Cardiac septum (tissue), 1 donor: ENCODE measurements at places on chromosomes 2 and 18.

GRCh38 chr18:60162388-60162787 is 210.2 kb downstream of the MC4R start:
- DNase-seq = no peak

DNA sequence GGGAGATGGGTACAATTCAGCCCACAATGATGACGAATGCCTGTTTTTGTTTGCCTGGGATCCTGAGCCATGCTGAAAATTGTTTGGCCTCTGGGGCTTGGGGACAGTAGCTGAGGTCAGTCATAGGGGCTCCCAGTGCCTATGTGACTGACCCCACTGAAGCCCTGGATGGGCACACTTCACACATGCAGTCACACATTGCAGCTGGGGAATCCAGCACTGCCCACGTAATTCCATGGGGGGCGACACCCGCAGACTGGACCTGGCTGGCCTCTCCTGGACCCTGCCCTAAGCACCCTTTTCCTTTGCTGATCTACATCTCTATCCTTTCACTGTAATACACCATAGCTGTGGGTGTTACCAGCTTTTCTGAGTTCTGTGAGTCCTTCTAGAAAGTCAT is 295.2 kb upstream of the HS6ST1 start:
- no peak for DNase-seq

DNA sequence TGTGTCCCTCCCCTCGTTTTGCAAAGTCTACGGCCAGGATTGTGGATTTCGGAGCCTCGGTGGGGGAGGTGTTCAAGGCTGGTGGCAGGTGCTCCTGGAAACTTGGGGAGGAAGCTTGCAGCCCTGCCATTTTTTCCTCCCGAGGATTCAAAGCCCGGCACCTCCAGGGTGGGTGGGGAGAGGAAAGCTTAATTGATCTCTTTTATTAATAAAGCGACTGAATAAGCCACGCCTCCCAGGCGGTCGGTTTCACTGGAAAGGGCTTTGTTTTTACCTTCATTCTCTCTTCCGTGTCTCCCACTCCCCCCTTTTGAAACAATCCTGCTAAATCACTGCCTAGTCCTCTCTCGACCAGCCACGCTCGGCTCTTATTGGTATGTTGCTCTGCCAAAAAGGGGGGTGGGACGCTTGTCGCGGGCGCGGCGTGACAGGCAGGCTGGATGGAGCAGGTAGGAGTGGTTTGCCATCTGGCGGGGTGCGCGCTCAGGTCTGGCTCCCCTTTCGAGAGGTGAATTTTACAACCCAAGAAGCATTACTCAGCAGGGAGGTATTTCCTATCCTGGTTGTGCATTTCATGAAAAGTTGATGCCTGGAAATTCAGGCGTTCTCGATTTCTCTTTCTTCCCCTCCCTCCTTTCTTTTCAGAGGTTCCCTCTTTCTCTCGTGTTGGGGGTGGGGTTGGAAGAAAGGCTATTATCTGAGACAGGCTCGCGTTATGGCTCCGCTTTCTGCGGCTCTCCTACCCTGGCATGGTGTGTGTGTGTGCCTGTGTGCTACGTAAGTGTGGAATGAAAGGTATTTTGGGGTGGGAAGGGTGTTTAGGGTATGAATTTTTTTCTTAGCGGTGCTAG is 1.4 kb downstream of the NEDD4L start:
- DNase-seq = no peak

DNA sequence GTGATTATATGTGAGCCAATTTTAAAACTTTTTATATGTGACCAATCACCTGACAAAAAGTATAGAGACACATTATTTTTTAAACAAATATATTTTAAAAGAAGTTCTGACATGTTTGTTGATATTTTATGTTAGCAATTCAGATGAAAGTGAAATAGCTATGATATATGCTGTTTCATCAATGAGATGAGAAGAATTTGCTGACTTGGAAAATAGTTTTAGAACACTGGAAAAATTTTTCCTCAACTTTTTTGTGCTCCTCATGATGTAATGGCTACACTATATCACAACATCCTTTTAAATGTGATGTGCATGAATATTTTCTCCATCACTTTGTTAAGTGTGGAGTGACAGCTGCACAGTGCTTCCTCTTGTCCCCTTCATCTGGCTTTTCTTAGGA is 434.0 kb downstream of the PLCL1 start:
- DNase-seq = no peak

DNA sequence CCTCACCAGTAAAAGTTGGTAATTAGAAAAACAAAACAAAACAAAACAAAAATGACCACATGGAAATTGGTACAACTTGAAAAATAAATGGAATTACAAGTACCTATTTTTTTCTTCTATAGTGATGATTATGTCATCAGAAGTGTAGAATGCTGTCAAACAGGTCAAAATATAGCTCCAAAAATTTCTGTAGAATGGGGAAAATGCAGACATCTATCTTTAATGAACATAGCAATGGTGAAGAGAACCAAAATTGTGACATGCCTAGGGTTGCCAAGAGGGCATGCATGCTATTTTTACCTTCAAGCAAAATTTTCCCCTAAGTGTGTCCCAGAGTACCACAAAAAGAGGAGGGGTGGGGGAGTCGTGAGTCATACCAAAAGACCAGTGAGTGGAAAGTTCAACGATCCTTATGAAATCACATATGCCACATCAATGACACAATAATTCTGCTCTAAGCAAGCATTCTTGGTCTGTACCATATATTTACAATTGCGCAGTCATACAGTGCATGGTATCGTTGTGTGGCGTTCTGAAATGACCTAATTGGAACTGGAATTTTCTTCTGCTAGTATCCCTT is 1436.4 kb downstream of the SUCLG1 start:
- DNase-seq = no peak

DNA sequence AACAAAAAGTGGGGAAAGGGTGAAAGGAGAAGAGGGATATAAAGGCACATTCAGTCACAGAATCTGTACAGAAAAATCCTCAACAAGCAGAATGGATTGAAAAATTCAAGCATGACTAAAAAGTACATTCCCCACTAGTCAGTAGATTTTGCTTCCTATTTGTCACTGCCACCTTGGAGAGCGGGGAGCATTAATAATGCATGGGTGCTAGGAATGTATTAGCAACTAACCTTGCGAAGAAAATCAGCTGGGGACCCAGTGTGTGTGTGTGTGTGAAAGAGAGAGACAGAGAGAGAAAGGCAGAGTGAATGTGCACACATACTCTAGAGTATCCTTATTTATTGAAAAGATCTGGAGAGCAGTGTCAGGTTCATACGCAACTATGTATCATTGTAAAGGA is 968.7 kb upstream of the ZEB2 start:
- no peak for DNase-seq

DNA sequence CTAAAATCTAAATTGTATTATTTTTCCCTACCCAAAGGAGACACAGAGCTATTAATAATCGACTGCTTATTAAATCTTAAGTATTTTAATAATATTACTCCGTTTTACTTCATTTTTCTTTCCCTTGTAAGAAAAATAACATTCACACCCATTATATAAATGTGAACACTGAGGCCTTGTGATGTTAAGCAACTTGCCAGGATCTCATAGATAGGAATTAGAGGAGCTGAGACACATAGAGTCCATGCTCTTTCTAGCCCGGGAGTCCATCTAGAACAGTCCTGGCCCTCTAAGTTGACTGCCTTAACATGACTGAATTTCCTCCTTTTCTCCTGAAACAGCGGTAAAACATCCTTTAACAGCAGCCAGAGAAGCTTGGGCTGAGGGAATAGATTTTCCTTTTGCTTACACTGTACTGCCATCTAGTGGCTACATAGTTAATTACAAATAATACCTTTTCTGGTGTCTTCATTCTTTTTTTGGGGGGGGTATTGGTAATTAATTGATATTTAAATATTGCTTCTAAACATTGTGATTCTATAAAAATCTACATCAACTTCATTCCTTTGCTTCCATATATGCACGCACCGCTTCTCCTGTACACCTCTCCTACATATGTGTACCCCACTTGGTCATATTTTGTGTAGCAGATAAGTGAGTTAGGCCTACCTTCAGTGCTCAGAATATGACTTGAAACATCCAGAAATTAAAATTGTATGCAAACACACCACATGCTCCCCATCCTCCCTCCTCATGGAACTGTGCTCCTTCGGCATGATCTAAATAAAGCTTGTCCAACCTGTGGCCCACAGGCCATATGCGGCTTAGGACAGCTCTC is 125.8 kb upstream of the HNMT start:
- no peak for DNase-seq

DNA sequence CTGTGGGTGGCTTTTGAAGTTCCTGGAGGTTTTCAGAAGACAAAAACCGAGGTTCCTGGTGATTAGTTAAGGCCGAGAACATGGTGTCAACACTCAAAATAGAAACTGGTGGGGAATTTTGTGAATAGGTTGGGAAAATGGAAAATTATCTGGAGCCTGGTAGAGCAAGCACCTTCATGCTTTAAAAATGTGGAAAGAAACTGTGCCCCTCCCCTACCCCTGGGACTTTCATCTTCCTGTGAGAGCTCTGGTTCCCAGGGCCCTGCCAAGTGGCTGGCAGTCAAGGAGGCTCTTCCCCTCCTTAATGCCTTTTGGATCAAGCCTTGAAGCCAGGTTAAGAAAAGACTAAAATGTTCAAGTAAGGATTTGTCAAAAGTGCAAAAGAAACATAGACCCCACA is 1.9 kb upstream of the CRACDL start:
- DNase-seq = no peak

- no peak for DNase-seq
These were observed 19.2 kb upstream of the PCBP1 start for GRCh38 chr2:70068119-70068518.

GRCh38 chr18:6625481-6625880 is 104.0 kb upstream of the ARHGAP28 start:
- DNase-seq = no peak

- DNase-seq = no peak
These were observed 111.5 kb upstream of the CNGA3 start for GRCh38 chr2:98234776-98235175.

DNA sequence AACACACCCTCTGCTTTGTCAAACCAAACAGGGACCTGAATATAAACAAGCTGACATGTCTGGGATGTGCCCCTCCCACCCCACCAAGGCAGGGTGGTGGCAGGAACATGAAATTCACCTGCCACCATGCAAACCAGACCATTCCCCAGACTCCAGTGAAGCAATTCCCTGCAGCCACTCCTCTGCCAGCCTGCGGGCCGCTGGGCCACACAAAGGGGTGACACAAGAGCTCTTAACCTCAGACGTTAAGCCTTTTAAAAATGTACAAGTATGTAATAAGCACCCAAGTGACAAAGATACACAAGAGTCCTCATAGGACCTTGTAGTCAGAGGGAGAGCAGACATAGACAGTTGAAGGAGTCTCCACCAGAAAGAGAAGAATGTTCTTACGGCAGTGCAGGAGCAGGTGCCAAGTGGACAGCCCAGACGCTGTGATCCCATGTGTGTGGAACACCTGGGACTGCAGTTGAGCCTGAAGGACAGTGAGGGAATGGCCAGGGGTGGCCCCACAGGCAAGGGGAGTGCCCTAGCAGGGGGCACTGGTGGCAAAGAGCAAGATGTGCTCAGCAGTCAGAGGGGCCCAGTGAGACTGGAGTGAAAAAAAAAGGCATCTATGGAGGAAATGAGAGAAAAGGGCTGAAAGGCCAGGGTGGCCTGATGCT is 36.9 kb downstream of the CRACDL start:
- DNase-seq = peak; percentile 46

- no peak for DNase-seq
These were observed 4.4 kb downstream of the ANKRD23 start for GRCh38 chr2:96839293-96839874.

DNA sequence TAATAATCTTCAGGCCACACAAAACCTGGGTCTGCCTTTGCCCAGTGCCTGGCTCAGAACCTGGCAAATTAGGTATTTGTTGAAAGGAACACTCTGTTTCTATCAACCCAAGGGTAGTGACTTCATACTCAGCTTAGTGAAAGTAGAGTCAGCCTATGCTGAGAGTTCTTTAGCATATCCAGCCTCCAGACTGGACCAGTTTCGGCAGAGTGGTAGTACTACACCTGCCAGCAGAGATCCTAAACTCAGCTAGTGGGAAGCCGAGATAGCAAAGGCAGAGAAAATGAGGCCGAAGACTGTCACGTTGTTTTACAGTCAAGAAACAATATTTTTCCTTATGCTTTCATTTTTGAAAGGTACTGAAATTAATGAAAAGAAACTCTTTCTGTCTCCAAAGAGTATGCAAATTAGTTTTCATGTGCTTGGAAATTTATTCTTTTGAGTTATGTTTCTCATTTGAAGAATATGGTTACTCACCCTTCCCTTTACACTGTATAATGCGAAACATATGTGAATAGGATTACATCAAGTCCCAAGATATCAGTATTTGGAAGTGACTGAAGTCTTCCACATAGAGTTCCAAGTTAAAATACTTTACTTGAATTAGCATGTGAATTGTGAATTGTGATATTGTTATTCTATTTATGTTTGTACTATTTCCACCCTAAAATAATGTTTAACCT is 52.2 kb upstream of the UGP2 start:
- no peak for DNase-seq
